Occipital lobe (tissue), 3 donors: ENCODE measurements at places on chromosomes 16 and 17.

- no peak for DNase-seq
These were observed 966 bp downstream of the MIEN1 start for GRCh38 chr17:39729280-39729851.

DNA sequence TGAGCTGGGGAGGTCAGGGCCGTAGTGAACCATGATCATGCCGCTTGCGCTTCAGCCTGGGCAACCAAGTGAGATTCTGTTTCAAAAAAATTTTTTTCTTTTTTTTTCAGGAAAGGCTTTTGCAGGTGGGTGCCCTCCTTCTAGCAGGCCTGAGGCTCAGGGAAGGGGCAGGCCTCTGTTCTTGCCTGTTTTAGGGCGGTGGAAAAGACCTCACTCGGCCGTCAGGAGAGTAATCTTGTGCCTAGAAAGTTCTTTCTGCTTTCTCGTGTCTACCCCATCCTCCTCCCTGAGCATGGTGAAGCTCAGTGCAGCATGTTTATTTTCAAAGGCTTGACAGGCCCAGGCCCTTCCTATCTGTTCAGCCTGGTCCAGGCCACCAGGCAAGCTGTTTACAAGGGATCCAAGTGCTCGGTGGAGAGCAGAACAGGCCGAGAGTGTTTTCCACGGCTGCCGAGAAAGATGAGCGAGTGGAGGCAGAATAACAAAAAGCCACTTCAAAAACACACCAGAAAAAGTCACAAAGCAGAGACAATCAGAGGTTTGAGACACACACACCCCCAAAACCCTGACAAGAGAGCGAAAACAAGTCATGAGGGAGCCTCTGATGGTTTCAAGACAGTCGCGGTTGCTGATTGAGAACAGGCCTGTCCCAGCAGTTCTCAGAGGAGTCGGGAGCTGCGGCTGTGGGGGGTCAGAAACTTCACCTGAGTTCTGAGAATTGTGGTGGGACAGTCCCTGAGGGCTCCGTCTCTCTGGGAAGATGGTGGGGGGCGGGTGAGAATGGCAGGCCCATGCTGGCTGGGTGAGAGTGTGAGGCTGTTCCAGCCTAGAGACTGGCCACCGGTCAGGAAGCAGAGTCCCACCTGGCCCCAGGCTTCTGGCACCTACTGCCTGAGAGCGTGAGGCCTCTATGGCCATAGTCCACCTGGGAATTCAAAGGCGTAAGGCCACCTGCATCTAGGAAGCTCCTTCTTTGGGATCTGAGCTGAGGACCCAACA is 37.5 kb upstream of the CCR7 start:
- no peak for DNase-seq

- DNase-seq: no peak
These were observed 2.0 kb downstream of the PPP1R9B start for GRCh38 chr17:50148226-50149090.

GRCh38 chr16:2682209-2683021 is at the start of gene KCTD5:
TSS of gene KCTD5 (plus strand) at chr16:2682523. CDS start at chr16:2682549, 26 bp downstream.
- peak; percentile 97 for DNase-seq

GRCh38 chr17:42132941-42133340 is 10.3 kb downstream of the HSPB9 start:
- DNase-seq: peak; percentile 49

- DNase-seq: no peak
These were observed 52.2 kb upstream of the TMC5 start for GRCh38 chr16:19365486-19365885.

GRCh38 chr17:30848021-30848420 is 16.3 kb downstream of the ATAD5 start:
- no peak for DNase-seq

- peak; percentile 54 for DNase-seq
These were observed 1.1 kb upstream of the NXN start for GRCh38 chr17:980406-981291.

DNA sequence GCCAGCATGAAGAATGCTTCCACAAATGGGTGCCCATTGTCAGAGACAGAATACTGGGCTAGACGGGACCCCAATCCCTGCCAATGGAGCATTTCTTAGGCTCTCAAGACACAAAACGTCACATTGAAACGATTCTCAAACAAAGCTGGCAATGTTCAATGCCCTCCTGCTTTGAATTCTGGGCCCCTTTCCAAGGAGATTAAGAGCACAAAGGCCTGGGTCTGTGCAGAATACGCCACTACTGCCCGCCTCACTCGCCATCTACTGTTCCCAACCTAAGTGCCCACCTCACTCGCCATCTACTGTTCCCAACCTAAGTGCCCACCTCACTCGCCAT is 9.7 kb downstream of the CFAP20 start:
- DNase-seq: peak; percentile 7

DNA sequence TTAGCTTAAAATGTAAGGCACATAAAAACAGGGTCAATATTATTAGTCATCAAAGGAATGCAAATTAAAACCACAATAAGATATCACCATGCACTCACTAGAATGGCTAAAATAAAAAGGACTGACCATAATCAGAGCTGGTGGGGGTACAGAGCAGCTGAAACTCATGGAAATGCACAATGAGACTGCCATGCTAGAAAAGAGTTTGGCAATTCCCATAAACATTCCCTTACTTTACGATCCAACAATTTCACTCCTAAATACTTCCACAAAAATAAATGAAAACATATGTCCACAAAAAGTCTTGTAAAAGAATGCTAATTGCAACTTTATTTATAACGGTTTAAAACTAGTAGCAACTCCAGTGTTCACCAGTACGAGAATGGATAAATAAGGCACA is 36.1 kb upstream of the ERCC4 start:
- no peak for DNase-seq

- no peak for DNase-seq
These were observed 266.7 kb upstream of the SDK2 start for GRCh38 chr17:73910821-73911515.

DNA sequence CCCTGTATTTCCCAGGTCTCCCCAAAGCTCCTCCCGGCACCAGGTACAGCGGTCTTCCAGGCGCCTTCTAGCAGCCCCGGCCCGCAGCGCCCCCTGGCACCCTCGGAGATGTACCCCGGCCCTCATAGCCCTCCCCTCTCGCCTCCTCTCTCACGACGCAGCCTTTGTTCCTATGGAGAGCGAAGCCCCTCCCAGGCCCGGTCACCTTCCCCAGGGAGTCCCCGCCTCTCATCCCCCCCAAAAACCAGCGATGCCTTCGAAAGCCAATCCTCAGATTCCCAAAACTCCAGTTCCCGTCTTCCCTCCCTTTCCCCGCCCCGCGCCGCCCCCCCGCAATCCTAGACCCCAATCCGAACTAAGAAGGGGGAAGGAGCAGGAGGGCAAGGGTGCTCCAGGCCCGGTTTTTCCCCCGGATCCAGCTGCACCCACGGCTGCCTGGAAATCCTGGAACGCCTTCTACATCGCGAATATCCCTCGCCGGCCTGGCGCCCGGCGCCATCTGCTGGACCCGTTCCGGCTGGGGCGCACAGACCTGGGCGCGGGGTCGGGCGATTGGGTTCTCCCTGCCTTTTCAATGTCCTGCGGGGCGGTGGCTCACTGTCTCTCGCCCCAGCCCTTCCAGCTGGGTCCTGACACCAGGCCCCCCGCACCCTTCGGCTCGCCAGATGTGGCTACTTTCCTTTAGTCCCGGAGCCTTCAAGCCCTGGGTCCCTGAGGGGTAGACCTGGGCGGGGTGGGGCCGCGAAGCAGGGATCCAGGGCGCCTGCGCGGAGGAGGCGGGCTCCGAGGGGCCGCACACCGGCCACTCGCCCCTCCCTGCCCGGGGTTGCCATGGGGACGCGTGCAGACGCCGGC is at the start of gene DNAH2:
Gene DNAH2 (plus strand): TSS at position 844 of the 855 bp plus-strand sequence. CDS start 1,991 bp downstream, outside the sequence.
- peak; percentile 72 for DNase-seq

DNA sequence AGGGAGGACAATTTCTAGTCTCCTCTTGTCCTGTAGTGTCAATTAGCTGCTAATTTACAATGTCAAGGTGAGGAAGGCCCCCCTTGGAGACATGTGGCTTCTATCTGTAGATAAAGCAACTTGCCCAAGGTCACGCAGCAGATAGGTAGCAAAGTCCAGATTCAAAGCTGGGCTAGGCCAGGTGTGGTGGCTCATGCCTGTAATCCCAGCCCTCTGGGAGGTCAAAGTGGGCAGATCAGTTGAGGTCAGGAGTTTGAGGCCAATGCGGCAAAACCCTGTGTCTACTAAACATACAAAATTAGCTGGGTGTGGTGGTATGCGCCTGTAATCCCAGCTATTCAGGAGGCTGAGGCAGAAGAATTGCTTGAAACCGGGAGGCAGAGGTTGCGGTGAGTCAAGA is 11.1 kb downstream of the TRPV3 start:
- no peak for DNase-seq

DNA sequence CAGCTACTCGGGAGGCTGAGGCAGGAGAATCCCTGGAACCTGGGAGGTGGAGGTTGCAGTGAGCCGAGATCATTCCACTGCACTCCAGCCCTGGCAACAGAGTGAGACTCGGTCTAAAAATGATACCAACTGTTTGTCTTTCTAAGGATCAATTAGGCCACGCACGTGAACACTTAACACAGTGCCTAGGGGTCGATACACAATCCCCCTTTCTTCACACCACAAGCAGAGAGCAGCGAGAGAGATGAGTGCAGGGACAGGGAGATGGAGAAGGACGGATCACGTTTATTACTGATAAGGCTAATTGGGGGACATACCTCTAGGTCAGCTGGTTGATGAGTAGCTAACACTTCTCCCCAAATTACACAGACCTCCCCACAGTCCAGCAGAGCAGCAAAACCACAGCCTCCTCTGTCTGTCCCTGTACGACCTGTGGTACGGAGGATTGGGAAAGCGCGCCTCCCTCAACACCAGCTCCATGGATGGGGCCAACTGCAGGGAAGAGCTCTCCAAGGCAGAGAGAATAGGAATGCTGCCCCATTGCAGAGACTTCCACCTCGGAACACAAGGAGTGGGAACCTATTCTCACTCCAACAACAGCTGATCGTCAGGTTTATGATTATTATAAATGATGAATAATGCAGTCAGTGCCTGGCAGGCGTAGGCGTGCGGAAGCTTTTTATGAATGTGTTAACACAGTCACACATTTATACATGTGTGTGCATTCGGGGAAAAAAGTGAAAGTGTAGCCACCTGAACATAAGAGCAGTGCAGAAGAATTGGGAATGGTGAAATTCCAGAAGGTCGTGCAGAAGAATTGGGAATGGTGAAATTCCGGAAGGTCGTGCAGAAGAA is 155.1 kb downstream of the C16orf95 start:
- no peak for DNase-seq

DNA sequence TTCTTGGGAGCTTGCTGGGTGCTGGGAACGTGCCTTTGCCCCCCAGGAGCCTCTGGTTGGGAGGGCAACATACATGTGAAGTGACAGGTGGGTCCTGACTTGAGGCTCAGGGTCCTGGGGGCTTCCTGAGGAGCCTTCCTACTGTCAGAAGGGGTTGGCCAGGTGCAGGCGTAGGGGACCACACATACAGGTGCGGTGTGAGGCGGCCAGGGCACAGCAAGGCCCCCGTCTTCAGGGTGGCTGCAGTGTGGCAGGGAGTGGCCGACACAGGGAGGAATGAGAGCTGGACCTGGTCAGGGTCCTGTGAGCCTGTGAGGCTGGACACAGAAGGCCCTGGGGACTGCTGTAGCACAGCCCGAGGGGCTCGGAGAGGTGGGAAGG is 10.6 kb downstream of the TCF25 start:
- no peak for DNase-seq

- no peak for DNase-seq
These were observed 28.5 kb upstream of the CCDC182 start for GRCh38 chr17:57773557-57773956.

- no peak for DNase-seq
These were observed 4.8 kb upstream of the LPO start for GRCh38 chr17:58233543-58233942.

DNA sequence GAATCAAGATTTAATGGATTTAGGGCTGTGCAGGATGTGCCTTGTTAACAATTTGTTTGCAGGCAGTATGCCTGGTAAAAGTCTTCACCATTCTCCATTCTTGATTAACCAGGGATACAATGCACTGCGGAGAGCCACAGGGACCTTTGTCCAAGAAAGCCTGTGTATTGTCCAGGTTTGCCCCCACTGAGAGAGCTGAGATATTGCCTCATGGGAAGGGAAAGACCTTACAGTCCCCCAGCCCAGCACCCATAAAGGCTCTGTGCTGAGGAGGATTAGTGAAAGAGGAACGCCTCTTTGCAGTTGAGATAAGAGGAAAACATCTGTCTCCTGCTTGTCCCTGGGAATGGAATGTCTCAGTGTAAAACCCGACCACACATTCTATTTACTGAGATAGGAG is 2169.6 kb downstream of the TP53TG3F start:
- no peak for DNase-seq

DNA sequence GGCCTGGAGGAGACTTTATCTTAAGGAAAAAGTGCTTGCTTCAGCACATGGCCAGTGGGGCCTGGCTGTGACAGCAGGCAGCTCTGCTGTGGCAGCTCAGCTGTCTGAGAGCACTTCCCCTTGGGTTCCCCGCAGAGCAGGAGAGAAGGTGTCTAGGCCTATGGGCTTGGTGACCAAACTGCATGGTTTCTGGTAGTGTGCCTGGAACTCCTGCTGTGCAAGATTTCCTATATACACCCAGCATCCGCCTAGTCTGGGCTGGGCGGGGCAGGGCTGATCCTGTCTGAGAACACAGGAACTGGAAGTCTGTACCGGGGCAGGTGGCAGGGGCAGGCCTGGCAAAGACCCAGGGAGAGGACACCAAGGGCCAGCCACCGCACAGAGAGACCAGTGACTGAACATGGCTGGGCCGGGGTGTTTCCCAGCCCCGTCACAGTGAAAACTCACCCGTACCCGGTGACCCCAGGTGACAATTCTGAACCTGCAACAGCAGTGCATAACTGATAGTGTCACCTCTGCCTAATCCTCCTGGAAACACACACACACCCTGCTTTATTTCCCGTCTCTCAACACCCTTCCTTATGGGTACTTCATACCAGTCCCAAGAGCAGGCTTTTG is 39.3 kb downstream of the CHD9 start:
- DNase-seq: no peak

GRCh38 chr17:45312477-45313420 is 4.1 kb downstream of the MAP3K14 start:
- DNase-seq: no peak

DNA sequence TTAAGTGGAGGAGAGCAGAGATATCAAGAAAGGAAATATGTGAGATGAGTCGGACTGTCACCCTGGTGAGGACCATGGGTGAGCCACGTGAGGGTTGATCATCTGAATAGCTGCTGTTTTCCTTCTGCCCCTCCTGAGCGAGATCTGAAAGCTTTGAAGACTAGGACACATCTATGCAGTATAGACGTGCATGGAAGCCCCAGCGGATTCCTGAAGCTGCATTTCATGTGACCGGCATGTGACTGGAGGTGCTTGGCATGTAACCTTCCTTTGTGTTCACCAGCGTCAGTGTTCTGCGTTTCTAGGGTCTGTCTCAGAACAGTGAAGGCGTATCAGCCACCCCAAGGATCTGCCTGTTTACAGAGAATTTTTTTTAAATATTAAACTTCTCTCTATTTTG is 75.1 kb downstream of the MSI2 start:
- DNase-seq: no peak

GRCh38 chr17:28046034-28046825 is 3.8 kb downstream of the NLK start:
- DNase-seq: no peak

- no peak for DNase-seq
These were observed 76.6 kb downstream of the ZZEF1 start for GRCh38 chr17:4066210-4066609.

- DNase-seq: no peak
These were observed 103.5 kb downstream of the CPPED1 start for GRCh38 chr16:12700161-12700560.

GRCh38 chr17:49997301-49997650 is 2.3 kb upstream of the DLX3 start:
- DNase-seq: no peak

GRCh38 chr16:77788181-77789084 is at the start of gene VAT1L:
TSS of gene VAT1L (plus strand) at chr16:77788564. CDS start at chr16:77788683, 119 bp downstream.
- peak; percentile 72 for DNase-seq
